Activated T-helper 1 cell treated with anti-CD3 and anti-CD28 coated beads, Interleukin-2, amount 50 U/mL, for 16 hours (primary cell): ENCODE measurements at places on chromosomes 13 and 19.

GRCh38 chr13:28942906-28943305, 122.8 kb downstream of the MTUS2 start:
- no peak for DNase-seq

GRCh38 chr13:45512098-45512496, 47.4 kb downstream of the COG3 start:
- no peak for DNase-seq

DNA sequence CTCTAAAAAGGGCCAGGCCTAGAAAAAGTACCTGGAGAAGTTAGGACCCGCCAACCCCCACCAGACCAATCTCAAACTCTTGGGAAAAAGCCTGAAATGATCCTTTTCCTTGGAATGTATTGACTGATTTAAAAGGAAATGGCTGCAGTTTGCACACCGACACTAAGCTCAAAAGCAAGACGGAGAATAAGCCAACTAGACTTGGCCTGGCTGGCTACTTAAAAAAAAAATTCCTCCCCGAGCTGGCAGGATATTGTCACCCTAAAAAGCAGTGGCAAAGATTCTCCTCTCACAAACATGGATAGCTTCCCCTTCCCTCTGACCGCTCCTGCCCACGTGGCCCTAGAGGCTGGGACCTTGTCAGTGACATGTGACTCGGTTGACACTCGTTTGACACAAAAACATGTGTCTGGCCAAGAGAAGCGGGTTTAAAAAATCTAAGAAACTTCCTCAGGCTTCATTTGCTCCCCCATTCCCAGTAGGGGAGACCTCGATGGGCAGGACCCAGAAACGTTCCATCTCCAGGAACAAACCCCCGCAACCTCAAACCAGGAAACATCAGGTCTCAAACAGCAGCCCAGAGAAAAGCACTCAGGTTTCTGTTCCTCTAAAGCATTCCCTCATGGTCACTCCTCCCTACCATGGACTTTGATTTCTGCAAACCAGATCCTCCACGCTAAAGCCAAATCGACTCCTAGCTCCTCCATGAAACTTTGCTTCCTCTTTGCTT, 1.3 kb downstream of the RFX1 start:
- no peak for DNase-seq

DNA sequence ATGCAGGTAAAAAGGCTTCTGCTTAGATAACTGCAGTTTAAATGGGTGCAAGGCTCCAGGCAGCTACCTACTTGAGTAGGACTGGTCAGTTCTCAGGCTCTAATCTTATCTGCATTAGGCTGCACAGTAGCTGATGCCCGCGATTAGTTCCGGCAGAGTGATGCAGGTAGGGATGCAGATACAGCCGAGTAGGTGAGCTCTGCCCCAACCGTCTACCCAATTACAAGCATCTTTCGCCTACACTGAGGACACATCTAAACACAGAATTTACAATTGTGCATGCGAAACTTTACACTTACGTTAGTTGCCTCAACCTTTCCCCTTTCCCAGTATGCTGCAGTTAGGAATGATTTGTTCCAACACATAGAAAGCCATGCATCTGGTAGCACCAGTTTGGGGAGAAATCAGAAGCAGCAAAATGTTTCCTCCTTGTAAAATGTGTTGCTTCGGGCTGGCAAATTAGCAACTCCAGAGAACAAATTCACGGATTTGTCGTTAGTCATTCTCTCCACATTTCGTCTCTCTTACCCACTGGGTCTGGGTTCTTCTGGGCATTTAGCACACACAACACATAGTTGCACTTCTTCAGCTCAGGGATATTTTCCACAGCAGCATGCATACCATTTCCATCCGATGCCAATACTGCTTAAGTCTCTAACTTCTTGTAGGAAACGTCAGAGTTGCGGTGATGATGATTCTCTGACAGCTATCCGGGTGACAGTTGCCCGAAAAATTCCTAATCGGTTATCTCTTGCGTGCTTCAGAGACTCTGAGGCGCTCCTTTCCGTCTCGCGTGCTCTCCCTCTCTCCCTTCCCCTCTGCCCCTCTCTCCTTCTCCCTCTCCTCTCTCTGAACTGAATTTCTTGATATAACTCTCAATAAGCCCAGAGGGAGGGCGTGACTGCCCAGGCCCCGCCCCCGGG, at the start of gene PCDH9:
Gene PCDH9, minus strand, starts transcription at position 856 of the 923 bp plus-strand sequence. CDS start 1,896 bp downstream, outside the sequence.
- no peak for DNase-seq

DNA sequence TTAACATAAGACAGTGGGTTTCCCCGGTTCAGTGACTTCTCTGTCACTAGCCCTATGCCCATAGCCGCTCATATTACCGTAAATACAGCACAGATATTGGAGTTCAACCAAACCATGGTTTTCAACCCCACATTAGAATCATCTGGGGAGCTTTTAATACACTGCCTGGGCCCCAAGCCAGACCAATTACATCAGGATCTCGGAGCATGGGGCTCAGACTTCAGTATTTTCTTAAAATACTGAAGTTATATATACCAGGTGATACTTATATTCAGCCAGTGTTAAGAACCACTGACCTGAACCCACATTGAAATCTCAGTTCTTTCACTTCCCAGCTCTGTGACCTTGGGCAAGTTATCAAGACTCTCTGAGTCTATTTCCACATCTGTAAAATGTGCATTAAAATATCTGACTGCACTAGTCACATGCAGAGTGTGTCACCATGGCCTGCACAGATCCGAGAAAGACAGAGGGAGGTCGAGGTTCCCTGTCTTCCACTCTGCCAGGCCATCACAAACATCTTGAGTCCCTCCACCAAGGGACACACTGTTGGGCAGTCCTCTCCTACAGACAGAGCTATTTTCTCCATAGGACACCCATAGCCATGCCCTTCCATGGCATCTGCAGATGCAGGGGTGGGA, 32.2 kb upstream of the IPO5 start:
- no peak for DNase-seq

GRCh38 chr13:60150538-60150937, 13.2 kb downstream of the DIAPH3 start:
- DNase-seq, result no peak

DNA sequence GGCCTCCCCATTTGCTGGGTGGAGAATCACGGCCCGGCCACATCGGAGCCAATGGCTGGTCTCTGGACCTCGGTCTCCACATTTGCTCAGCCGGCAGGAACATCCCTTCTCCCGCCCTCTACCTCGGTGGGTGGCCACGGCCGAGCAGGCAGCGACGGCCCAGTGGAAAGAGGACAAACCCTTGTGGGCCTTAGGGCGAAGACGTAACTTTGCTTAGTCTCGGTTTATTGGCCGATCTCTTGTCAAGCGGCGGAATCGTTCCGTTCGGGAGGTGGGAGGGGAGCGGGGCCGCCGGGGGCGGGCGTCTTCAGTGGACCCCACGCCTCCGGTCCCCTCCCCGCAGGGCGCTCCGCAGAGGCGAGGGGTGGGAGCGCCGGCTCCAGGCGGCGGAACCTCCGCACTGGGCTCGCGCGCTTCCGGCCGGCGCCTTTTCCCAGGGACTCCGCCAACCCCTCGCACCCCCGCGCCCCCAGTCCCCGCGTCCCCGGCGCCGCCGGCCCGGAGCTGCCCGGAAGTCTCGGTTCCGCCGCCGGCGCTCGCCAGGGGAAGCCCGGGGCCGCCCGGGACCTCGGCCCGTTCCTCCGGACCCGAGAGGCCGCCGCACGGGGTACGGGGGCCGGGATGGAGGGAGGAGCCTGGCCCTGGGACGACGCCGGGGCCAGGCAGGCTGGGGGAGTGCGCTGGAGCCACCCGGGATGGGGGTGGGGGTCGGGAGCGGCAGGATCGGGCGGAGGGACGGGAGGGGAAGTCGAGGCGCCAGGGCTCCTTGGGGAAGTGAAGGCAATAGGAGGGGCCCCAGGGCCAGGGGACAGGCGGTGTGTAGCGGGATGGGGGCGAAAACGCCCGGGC, at the start of gene ZNF580:
Gene ZNF580, plus strand, starts transcription at position 426 of the 849 bp plus-strand sequence. CDS start 1,507 bp downstream, outside the sequence.
- DNase-seq, result no peak

GRCh38 chr13:65593298-65593874, 1636.8 kb downstream of the PCDH9 start:
- no peak for DNase-seq

- DNase-seq, result no peak
Measured at GRCh38 chr19:11345122-11345803, 805 bp downstream of the TMEM205 start.

GRCh38 chr13:33285420-33286124, at the start of gene STARD13:
Gene STARD13, minus strand, starts transcription at chr13:33285755. Its CDS starts 117 bp downstream, at chr13:33285638.
- no peak for DNase-seq

DNA sequence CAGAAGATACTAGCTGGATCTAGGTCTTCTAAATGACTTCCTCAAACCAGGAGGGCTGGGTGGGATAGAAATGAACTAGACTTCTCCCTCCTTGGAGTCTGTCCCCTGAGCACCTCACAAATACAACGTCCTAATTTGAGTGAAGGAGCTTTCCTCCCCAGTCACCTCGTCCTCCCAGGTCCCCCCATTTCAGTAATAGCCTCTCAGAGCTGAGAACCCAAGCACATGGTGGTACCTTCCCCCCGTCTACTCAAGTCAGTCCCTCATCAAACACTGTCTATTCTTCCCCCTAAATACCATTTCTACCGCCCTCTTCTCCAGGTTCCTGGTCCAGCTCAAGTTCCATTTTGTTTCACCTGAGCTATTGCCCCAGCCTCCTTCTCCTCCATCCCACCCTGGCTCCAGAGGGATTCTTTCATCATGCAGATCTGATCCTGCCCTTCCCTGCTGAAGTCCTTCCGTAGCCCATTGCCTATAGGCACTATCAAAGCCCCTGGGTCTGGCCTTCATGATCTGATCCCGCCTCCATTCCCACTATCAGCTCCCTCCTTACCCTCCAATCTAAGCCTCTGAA, 5.3 kb upstream of the PRKCG start:
- DNase-seq, result no peak

GRCh38 chr13:105969761-105970160, 565.7 kb downstream of the EFNB2 start:
- DNase-seq, result no peak

GRCh38 chr19:31332096-31332495, 17.1 kb downstream of the TSHZ3 start:
- no peak for DNase-seq

- no peak for DNase-seq
Measured at GRCh38 chr13:38656699-38657098, 30.2 kb upstream of the FREM2 start.

- DNase-seq, result no peak
Measured at GRCh38 chr19:50500060-50500752, 10.8 kb downstream of the JOSD2 start.

DNA sequence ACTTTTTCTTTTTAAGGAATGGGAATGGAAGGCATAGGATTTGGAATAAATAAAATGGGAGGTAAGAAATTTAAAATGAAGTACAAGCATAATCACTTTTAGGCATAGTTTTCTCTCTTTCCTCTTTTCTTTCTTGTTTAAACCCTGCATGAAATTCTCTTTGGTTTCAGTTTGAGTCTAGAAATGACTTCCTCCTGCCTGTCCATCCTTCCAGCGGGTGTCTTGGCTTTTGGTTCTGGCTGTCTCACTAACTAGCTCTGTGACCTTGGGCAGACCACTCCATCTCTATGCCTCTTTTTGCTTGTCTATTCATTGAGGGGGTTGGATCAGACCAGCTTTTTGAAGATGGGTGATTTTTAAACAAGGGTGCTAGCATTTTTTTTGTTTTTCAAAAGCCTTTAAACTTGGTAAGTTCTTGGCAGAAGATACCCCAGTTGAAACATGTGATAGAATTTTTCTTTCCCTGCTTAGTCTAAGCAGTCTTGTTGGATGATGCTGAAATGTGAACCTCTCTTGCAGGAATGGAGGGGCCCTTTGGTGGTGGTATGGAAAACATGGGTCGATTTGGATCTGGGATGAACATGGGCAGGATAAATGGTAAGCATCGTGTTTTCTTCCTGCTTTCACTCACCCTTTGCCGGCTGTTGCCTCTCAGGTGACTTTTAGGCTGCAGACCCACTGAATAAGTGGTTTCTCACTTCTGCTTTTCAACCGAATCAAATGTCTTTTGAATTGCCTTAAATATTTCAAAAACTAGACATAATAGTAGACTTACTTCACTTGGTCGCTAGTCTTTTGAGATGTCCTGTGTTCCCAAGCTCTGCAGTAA, 28.6 kb downstream of the PRAM1 start:
- no peak for DNase-seq

DNA sequence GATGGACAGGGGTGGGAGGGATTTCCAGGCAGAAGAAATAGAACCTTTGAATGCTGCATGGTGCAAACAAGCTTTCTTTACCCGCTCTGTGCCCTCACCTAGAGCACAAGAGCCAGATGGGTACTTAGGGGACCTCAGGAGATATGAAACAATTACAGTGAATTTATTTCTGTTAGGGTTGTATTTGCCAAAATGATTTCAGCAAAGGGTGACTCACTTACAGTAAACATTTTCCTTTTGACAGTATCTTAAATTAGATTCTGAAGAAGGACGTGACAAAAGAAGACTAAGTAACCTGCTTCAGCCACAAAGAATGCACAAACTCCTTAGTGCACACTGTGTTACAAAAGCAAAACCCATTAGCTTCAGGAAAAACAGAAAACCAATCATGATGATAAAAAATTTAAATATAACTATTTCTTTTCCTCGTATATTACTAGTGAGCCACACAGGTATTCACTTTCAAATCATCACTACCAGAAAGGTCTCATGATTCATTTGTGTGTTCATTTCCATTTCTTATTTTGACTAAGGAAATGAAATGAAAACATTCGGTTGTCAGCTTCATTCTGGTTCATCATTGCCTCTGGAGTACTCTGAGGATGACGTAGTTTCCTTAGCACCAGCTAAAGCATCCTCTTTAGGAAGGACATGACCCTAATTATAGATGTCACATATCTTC, 158.8 kb downstream of the NHLRC3 start:
- no peak for DNase-seq

GRCh38 chr19:49409441-49410029, 13.7 kb downstream of the PTH2 start:
- no peak for DNase-seq

DNA sequence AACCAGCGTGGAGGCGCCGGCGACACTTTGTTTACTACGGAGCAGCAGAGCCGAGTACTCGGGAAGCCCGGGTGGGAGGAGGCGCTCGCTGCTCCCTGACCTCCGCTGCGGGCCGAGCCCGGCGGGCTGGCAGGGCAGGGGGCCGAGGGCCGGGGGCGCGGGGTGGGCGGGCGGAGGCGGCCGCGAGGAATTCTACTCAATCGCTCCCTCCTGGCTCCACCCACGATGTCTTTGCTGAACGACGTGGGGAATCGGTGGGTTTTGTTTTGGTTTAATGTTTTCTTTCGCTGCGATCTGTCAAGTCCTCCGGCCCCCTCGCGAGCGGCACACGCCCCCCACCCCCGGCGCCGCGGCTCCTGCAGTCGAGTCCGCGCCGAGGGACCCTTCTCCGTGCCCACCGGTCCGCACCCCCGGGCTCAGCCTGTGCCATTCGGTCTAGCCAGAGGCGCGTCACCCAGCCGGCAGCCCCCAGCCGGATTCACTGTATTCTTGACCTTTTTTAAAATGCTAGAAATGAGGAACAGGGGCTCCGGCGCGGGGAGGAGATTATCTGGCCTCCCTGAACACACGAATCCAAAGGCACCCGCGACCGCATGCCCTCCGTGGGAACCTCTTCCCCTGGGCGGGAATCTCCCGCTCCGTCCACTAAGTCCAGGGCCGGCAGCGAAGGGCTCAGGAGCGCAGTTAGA, 636 bp upstream of the FOXO1 start:
- DNase-seq, result no peak

GRCh38 chr13:113742000-113742441, 17.0 kb upstream of the TMEM255B start:
- no peak for DNase-seq

- DNase-seq, result no peak
Measured at GRCh38 chr13:100721885-100722512, 47.4 kb upstream of the TMTC4 start.

- no peak for DNase-seq
Measured at GRCh38 chr13:78103936-78104335, 185.3 kb upstream of the EDNRB start.
